Right ventricle myocardium inferior (tissue), 1 donor: ENCODE measurements at places on chromosomes 12 and 14.

DNA sequence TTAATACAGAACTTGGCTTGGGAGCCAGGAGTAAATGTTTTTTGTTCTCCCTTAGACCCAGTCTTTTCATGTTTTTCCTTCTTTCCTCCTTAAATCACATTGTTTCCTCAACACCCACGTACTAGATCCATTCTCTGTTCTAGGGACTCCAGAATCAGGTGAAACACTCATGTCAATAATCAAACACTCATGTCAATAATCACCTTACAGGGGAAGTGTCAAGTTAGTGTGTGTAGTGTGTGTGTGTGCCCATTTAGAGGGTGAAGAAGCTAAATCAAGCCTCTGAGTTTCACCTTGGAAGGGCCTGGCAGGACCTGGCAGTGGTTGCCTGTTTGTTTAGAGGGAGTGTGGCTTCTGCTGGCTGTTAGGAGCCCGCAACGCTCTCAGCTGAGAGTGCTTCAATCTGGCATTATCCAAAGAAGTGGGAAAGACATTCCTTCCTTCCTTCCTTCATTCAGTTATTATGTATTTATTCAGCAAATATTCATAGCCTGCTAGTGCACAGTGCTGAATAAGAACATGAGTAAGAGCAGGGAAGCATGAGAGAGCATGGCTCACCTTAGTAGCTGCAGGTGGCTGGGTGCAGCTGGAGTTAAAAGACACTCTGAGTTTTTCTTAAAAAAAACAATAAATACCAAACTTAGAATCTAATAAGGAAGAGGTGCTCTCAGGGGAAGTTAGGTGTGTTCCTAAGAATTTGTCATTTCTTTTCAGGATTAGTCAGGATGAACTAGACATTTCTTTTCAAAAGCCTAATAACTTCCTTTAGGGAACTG, 17.6 kb upstream of the EID3 start:
- no peak for DNase-seq

DNA sequence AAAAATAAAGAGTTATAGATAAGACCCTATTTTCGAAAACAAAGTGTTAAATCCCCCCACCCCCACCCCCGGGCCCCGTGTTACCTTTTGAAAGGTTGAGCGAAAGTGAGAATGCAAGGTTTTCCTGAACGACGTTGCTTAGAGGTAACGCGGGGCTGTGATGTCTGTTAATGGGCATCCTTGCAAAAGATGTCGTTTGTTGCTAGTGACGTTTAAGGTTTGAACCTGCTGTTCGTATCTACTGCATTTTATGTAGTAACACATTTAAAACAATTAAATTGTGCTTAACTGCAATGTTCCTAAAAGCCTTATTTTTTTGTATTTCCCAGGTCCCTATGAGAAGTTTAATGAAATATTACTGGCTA, 1.2 kb downstream of the CPSF6 start:
- DNase-seq: no peak

DNA sequence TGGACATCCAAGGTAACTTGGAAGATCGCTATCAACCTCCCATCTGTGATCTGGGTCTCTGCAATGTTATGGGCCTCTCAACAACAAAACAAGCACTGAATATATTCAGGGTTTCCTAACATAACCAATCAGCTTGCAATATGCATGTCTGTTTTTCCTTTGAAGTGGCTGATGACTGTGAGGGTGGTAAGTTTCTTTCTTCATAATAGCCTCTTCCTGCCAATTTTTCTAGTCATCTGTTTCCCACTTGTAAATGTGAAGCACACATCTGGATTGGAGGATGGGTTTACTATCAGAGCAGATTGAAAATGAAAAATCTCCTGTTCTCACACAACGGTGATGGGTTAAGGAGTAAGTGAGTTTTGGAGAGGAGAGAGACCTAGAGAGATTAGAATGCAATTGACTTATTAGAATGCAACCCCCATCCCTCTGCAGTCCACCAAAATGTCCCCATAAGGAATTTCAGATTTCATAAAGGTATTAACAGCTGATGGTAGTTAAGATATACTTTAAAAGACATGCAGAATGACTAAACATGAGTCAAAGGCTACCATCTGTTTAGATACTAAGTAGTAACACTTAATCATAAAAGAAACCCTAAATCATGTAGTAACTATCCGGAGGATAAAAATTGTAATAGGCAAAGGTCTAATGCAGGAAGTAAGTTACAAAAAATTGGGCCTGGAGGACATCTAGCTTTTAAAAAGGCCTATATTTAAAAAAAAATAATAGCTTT, 58.4 kb upstream of the SAV1 start:
- no peak for DNase-seq

DNA sequence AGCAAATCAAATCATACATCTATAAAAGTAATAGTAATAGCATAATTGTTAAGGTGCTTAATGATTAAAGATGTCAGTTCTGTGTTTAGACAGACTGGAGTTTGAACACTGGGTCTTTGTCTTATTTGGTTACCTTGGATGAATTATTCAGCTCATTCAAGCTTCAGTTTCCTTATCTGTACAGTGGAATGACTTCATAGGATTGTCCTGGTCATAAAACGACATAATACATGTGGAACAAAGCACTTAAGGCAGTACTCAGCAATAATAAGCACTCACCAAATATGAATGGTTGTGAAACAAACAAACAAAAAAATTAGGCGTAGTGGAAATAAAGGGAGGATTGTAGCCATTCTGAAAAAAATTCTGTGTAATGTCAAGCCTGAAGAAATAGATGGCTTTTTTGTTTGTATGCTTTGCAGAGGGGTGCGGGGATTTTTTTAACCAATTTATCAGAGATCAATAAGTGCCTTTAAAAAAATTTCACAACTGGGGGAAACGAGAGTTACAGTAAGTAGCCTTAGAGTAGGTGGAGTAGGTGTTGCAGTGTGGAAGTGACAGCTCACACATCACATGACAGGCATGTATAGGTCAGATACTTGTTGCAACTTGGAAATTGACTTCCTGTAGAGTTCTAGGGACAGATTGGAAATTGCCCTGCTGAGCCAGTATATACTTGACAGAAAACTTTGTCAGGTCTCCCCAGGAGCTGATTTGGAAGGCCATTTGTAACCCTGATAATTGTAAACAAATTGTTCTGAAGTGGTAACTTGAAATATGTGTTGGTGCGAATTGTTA, 157.7 kb downstream of the SLC15A5 start:
- DNase-seq: no peak

GRCh38 chr14:24206260-24207103, 986 bp downstream of the TSSK4 start:
- DNase-seq: no peak

DNA sequence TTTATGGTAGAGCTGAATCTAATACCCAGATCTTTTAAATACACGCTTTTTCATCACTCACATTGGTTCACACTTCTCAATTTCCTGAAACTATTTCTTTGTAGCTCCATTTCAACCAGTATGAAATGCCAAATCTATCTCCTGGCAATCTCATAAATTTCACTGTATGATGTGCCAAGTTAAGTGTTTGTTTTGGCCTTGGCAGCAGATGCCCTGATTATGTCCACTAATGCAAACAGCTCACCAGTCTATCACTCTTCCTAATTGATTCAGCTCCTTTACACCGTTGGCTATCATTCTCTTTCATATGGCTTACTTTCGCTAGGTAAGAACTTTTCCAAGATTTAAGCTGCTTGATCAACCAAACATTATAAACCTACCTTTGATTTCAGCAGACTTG, 58.6 kb downstream of the ZFC3H1 start:
- DNase-seq: no peak

GRCh38 chr12:132729541-132730320, 19.1 kb downstream of the PGAM5 start:
- DNase-seq: no peak

DNA sequence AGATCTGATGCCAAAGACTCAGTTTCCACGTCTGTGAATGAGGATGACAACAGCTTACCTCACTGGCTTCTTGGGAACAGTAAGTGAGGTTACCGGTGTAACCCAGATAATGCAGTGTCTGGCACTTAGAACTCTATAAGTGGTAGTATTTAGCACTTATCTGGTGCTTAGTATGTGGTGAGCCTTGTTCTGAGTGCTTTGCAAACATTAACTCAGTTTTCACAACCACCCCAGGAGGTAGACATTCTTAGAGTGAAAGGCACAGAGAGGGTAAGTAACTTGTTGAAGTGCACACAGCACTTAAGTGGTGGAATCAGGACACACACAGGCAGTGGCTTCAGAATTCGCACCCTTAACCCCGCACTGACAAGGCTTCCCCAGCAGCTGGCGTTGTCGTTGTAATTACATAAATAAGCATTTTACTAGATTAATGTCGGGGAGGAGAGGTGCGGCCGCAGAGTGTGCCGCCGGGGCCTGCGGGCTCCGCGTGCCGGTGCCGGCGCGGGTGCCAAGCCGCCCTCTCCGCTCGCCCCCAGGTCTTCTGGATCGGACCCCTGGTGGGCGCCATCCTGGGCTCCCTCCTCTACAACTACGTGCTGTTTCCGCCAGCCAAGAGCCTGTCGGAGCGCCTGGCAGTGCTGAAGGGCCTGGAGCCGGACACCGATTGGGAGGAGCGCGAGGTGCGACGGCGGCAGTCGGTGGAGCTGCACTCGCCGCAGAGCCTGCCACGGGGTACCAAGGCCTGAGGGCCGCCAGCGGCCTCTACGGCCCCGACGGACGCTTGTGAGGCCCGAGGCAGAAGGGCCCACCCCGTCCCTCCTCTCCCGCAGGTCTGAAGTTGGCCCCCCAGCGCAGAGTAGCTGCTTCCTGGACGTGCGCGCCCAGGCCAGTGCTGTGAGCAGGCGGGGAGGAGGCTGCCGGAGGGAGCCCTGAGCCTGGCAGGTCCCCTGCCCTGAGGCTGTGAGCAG, 4.6 kb downstream of the AQP2 start:
- no peak for DNase-seq

DNA sequence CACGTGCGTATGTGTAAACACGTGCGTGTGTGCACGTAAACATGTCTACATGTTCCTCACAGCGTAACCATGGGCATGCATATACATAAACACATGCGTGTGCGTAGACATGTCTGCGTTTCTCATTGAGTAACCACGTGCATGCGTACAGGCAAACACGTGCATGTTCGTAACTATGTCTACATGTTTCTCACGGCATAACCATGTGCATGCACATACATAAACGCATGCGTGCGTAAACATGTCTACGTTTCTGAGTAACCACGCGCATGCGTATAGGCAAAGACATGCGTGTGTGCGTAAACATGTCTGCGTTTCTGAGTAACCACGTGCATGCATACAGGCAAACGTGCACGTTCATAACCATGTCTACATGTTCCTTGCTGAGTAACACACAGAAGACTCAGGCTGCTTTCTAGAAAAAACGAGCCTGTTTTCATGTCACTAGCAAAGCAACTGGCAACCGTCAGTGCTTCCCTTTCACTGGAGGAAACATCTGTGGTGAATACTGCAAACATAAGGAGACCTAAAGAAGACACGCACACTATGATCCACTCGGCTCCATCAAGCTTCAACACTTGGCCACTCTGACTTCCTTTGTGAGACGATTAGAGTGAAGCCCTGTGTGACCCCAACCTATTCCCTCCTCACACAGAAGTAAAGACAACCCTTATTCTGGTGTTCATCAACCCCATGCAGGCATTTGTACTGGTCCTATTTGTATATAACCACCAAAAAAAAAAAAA, 28.8 kb downstream of the POLE start:
- no peak for DNase-seq

DNA sequence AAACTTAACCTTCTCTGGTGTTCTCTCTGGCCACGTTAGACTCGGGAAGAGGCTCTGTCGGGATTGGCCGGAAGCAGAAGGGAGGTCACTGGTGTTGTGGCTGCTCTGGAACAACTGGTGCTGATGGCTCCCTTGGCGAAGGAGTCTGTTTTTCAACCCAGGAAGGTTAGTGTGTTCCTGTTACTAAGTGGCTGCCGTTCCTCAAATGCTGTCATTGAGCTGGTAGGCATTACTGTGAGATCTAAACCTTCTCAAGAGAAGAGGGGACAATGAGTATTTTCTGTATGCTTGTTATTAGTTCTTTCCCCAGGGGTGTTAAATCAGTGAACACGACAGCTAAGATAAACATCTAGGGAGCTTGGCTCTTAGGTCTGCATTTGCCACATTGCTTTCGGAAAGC, 18.3 kb downstream of the POP5 start:
- no peak for DNase-seq

DNA sequence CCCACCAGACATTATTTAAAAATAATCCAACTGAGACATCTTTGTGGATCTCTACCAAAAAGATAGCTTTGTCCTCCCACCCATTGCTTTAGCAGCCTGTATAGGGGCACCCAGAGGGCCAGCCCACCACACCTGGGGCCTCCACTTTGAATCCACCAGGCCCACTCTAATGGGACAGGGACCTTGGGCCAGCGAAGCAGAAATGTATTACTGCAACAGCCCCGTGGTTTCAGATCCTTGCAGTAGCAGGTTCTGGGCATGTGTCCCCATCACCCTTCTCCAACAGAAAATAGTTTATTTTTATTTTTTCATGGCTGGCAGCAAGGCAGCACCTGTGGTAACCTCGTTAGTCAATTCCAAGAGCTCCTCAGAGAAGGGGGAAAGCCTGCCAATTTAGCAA, 218.4 kb downstream of the ZFP36L1 start:
- no peak for DNase-seq
